Lung microvascular endothelial cell (primary cell): ENCODE measurements at places on chromosomes 4 and X. TPM values are rescaled to one million over a fixed set of nuclear protein-coding genes. Genes with fewer than 3 reads are reported as not detected.

DNA sequence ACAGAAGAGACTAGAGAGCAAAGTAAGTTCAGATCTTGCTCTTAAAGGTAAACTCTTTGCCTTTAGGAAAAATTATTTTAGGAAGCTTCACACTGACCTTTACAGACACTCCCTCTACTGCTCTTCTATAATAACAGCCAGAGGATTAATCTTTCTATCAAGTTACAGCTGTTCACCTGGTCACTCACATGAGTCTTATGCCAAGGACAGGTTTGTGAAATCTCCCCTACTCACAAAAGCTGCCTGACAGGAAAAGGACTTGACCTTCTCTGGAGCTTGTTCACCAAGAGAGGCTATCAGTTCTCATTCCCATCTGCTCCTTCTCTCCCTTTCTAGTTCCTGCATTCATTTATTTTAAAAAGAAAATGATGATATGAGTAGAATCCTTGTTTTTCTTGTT is 117.3 kb downstream of the C4orf51 start:
- DNase-seq, result no peak

- peak; percentile 49 for DNase-seq
These were observed 30.3 kb downstream of the RGS12 start for GRCh38 chr4:3323071-3323481.

GRCh38 chr4:80187677-80188076 is 9.6 kb upstream of the PRDM8 start:
- no peak for DNase-seq

DNA sequence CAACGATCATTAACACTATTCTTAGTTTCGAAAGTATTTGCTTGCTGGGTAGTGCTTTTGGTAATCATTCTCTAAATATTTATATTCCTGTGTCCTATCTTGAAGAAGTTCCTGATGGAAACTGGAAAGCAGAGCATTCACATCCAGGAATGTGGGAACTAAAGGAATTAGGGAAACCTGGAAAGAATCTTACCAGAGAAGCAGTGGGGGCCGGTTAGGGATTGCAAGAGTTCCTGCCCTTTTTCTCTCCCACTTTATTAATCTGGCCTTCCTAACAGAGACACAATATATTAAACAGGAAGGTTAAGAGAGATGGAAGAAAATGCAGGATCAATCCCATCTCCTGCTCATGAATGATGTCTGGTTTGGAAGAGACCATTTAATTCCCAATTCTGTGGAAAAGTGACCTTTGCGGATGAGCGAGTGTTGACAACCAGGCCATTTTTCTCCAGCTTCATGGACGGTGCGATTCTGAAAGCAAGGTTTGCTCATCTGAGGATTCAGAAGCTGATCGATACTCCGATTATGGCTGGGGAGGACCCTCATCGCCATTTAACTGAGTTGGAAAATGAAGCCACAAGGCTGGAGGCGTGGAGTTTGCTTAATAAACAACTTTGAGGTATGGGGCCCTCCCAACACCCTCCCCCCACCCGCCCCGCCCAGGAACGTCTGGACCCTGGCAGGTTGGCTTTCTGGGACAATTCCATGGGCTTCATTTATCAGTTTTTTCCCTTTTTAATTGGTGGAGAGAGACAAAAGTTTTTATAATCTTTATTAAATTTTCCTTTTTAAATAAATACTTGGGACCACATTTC is 52.3 kb downstream of the C4orf51 start:
- DNase-seq, result no peak

The DMD gene
- total RNA-seq, result 2.0 and 3.8 TPM in 2 replicates

The SPIN2A gene
- total RNA-seq, result under 0.01 and 0.20 TPM in 2 replicates
